ENCODE measurements at places on chromosomes 7 and 10.

DNA sequence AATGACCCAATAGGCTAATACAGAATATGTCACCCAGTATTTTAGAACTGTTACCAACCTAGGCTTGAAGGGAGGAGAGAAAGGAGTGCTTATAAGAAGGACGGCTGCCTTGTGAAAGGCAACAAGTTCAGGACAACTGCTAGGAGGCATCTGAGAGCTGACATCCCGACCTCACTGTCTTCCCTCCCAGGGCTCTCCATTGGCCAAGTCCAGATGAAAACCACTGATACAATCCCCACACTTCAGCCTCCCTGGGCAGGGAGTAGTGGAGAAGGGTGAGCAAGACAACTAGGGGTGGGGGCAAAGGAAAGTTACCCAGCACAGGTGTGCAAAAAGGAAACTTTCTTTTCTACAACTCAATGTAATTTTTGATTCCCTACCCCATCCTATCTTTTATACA, 29.5 kb upstream of the TMEM273 start:
- no peak for DNase-seq

DNA sequence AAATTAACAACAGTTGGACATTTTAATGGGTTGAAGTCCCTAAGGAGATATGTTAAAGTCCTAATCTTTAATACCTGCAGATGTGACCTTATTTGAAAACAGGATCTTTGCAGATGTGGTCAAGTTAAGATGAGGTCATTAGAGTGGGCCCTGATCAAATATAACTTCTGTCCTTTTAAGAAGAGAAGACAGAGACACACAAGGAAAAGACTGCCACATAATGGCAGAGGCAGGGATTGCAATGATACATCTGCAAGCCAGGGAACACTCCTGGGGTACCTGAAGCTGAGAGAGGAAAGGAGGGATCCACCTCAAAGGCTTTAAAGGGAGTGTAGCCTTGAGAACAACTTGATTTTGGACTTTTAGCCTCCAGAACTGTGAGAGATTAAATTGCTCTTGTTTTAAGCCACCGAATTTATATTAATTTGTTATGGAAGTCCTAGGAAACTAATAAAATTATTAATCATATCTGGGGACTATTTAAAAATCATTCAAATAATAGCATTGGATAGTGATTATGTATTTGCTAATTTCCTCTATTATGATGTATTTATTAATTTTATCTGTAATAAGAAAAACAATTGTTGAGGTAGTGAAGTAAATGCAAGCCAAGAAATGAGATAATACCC, 700.0 kb upstream of the PCDH15 start:
- DNase-seq = no peak

GRCh38 chr10:109956454-109957091, 33.3 kb upstream of the XPNPEP1 start:
- peak; percentile 48 for DNase-seq

- no peak for DNase-seq
Observed at GRCh38 chr7:151888079-151889067, 11.5 kb upstream of the PRKAG2 start.

GRCh38 chr7:116150588-116150987, 59.8 kb upstream of the TES start:
- no peak for DNase-seq

GRCh38 chr7:132091706-132092105, 484.6 kb downstream of the PLXNA4 start:
- DNase-seq = no peak

DNA sequence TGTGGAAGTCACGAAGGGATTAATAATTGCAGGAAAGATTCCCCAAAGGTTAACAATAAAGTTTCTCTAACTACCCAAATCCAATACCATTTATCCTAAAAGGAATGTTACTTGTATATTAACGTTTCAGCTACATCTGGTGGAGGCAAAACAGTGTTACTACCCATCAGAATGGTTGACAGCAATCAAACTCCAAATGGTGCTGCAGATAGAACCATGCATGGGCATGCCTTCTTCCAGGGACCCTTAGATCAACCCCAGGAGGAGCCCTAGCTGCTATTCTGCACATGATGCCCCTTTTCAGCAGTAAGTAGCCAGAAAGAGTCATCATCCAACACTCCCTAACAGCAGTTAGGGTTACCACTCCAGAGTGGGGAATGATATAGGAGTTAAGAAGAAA, 336.3 kb downstream of the GRID1 start:
- DNase-seq = no peak

DNA sequence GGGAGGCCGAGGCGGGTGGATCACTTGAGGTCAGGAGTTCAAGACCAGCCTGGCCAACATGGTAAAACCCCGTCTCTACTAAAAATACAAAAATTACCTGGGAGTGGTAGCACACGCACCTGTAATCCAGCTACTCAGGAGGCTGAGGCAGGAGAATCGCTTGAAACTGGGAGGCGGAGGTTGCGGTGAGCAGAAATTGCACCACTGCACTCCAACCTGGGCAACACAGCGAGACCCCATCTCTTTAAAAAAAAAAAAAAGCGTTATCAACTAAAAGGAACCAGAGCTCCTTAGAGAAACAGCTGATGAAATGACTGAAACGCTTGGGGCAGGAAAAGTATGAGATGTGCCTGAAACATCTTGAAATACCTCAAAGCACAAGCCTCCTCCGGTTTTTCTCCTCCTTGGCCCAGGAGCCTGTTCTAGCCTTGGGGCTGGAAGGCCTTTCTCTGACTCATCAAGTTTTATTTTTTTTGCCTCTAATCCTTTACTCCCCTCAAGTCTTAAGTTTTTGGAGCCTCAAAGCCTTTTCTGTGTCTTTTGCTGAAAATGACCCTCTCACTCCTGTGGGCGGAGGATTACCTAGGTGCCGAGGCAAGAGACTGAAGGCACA, 2.6 kb upstream of the METTL27 start:
- no peak for DNase-seq

DNA sequence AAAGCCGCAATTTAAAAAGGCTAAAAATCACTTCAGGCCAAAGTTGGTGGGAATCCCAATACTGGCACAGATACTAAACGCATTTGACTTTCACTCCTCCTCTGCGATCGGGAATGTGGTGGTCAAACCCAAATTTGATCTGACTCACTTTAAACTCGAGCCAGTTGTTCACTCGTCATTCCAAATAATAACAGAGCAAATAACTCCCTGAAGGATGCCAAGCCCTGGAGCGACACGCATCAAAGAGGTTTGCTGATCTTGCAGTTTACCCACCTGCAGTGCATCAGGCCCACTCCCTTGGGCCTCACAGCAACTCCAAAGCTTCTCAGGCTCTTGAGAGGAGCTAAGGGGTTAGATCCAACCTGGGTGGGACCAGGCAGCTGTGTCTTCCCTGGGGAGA, 12.2 kb downstream of the PTN start:
- DNase-seq = no peak

DNA sequence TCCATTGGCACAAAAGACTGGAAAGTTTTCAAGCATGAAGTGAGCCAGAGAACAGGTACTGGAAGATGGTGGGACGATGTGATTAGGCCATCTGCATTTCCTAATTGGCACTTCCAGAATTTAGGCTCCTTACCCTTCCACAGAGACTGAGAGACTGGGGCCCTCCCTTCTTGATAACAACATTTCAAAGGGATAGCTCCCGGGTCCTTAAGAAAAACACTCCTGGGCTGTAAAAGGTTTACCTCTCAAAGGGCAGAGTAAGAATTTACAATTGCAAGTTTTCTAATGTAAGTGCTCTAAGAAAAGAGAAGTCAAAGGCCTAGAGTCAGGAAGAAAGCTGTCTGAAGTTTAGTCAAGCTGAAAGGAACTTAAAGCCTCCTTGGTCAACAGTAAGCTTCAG, 559.5 kb upstream of the C7orf33 start:
- DNase-seq = no peak

Data from CD8-positive, alpha-beta memory T cell (primary cell).